ENCODE measurements at places on chromosomes 5 and 9.

DNA sequence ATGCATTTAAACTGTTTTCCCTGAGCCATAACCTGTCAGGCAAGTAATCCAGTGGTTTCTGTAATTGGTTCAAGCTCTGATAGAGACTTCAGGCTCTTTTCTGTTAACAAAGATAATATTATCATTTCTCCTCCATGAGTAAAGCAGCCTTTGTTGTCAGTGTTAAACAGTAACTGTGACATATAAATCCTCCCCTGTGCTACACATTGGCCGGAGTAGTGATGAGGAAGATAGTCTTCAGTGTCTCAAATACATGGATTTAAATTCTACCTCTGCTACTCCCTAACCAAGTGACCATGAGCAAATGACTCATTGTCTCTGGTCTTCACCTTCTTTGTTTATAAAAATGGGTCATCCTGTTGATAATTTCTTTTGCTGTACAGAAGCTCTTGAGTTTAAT is 615.5 kb upstream of the CHD1 start:
- DNase-seq = no peak

DNA sequence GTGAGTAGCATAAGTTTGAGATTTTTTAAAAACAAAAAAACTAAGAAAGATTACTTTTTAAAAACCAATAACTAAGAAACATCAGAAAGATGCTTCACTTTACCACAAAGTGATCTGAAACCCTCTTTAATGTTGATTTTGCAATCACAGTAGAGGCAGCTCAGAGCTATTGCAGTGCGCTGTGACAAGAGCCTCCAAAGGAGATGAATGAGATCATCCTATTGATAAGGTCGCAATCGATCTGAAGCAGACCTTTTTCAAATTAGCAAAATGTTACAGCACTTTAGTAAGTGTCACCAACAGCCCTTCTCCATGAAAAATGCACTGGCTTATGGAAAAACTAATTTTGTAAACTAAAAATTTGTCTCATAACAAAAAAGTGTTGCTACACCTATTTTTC is 284.6 kb upstream of the EFNA5 start:
- DNase-seq = no peak

- no peak for DNase-seq
These were observed 12.1 kb upstream of the TNFAIP8 start for GRCh38 chr5:119343766-119344165.

GRCh38 chr5:40505031-40505430 is 174.7 kb upstream of the PTGER4 start:
- no peak for DNase-seq

GRCh38 chr9:124074746-124075145 is 63.2 kb downstream of the LHX2 start:
- DNase-seq = no peak
